ENCODE measurements at places on chromosomes 5 and 9.
A peak's percentile ranks its signal among the peaks of the same experiment; 100 is the strongest.

- DNase-seq, result no peak
Measured at GRCh38 chr5:123125962-123126732, 37.1 kb downstream of the PRDM6 start.

DNA sequence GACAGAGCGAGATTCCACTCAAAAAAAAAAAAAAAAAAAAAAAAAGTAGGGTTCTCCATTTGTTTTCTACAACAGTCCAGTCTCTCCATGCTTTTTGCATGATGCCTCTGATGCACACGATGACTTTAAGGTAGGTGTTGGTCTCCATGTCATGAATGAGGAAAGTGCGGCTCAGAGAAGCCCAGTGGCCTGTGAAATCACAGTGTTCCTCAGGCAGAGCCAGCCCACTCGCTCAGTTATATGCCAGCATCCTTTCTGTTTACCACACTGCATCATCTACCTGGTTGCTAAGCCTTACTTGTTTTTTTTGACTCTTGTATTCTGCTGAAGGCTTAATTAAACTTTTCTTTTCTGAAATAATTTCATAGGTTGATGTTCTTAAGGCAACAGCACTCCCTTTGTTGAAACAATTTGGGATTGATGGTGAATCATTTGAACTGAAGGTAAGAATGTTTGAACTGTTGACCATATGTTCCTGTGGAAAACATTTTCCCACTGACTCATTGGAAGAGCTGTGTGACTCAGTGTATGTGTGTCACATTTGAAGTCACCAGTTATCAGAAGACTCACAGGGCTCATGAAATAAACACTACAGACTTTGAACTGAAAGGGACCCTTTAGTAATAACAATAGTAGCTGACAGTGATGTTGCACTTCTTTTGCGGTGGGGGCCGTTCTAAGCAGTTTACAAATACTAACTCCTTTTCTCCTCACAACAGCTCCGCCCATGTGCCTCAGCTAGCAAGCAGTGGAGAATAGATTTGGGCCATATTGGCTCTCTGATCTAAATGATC, 40.2 kb downstream of the RCL1 start:
- DNase-seq, result no peak

DNA sequence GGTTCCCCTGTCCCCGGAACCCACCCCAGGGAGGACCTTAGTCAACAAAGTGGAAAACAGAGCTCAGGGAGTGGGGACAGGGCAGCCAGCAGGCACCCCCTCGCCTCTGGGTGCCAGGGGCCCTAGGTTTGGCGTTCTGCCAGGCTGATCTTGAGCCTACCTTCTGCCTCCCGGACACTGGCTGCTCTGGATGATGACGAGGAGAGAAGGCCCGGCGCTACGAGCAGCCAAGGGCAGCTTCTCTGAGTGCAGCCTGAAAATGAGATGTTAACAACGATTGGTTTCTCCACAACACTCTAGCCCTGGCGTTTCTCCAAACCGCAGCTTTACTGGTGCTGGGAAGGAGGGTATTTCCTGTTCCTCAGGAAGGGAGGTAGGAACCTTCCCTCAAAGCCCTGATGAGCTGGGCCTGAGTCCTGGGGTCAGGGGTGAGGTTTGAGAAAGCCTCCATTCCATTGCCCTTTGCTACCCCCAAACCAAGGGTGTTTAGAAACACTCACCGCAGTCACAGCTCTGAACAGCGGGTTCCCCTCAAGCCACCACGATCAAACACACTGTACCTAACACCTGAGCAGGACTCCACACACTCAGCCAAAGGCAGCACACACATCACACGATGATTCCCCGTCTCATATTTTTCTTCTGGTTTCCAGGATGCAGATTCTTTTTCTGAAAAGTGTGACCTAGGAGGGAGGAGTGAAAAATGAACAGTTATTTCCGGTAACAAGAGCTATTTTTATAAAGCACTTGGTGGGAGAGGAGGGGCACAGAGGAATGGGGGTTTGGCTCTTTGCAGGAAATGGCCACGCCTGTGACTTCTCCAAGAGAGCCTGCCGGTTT, at the start of gene STING1:
Gene STING1 (minus strand): TSS at position 709 of the 840 bp plus-strand sequence. CDS start 1,054 bp downstream, outside the sequence.
- peak; percentile 30 for DNase-seq

DNA sequence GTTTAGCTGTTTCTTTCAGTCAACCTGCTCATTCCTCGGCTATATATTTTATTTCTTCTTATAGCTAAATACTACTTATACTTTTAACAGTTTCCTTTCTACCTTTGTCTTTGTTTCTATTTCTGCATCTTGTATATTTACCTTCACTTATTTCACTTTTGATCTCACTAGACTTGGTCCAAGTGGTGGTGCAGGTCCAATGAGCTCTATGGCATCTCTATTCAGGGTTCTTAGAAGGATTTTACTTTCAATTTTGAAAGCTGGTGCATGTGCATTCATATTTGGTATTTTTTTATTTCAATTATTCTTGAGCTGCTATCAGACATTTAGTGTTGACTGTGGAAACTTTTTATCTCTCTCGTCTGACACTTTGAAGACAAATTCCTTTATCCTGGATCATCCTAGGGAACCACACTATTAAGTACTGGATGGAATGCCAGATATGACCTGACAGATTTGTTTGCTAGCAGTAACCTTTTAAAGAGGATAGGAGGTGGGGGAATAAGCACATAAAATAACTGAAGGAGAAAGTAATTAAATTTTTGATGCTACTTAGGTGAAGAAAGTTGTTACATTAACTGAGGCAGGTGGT, 123.1 kb upstream of the PJA2 start:
- no peak for DNase-seq

DNA sequence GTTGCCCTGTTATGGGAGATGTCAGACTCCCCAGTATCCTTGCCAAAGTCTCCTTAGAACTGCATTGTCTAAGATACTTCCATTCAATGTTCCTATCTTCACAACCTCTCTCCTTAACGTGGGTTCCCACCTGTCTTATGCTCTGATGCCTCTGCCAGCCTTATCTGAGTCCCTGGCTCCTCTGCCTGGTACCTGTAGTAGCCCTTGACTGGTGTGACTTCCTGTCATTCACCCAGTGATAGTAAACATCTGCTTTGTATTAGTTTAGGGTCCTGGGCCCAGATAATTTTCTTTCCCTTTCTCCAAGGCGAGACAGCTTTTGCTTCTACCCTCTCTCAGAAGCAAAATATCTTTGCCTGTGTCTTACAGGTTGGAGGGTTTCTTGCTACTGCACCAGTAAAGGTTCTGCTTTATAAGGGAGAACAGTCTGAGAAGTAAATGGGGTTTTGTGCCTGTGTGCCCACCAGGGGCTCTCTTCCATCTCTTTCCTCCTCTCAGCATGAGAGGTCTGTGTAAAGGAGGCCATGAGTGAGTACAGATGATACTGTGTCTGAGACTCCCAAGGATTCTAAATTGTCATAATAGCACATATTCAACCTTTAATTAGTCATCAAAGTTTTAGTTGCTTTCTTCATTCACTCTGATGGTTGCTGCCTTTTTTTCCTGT, 220.8 kb downstream of the PRR16 start:
- no peak for DNase-seq

DNA sequence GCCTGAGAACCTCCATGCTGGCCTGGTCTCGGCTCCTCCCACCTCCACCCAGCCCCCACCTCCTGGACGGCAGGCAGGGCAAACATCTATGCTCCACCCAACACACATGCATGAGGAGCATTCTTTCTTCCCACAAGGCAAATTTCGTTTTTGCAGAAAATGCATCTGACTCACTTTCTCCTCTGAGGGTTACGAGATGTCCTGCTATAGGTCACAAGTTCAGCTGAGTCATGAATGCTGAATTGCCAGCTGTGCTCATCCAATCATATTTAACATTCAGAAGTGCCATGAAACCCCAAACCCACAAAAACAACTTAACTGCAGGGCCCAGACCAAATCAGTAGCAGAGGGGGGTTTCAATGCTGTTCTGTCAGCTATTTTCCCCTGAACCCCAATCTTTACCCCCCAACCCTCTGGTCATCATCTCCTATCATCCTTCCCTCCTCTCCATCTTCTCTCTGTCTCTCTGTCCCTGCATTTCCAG, 39.0 kb upstream of the OSMR start:
- DNase-seq, result no peak

DNA sequence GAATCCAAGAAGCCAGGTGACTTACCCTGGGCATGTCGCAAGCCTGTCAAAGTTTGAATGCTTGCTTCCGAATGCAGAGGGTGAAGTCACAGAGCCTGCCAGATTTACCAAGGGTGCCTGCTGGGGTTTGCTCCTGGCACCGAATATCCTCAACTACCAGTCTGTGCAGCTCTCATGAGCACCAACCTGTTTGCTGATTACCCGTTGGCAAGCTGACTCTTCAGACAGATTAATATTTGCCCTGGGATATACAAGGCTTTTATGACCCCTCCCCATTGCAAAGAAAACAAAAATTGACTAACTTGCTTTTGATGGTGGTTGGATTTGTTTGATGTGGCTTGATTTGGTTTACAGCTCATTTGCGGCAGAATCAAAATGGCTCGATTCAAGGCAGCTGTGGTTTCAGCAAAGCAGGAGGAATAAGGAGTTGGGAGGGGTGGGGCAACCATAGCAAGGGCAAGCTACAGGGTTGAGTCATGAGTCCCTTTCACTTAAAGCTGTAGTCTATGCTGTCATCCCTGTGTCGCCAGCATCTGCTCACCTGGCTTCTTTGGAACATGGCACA, 82.3 kb upstream of the AGXT2 start:
- DNase-seq, result no peak

- no peak for DNase-seq
Measured at GRCh38 chr5:133474851-133475590, 137.3 kb downstream of the FSTL4 start.

- peak; percentile 3 for DNase-seq
Measured at GRCh38 chr5:14745753-14746152, 81.2 kb downstream of the OTULIN start.

DNA sequence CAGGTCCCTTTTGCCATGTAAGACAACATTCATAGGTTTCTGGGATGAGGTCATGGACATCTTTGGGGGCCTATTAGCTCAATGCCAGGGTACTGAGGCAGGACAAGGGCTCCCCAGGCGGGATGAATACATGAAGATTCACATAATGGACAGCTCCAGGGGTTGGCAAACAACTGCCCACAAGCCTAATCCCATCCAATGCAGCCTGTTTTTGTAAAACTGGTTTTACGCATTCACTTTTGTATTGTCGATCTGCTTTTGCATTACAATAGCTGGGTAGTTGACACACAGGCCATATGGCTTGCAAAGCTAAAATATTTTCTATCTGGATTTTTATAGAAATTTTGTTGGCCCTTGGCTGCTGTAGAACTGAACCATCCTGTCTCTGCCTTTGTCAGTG, 248.5 kb upstream of the PANK3 start:
- DNase-seq, result no peak

- DNase-seq, result no peak
Measured at GRCh38 chr9:20382460-20383071, 239.7 kb downstream of the MLLT3 start.

GRCh38 chr9:3271581-3271980, 254.2 kb downstream of the RFX3 start:
- no peak for DNase-seq

GRCh38 chr5:56176871-56177533, 56.1 kb downstream of the ANKRD55 start:
- no peak for DNase-seq

GRCh38 chr5:74465724-74466123, 174.8 kb downstream of the ENC1 start:
- DNase-seq, result no peak

DNA sequence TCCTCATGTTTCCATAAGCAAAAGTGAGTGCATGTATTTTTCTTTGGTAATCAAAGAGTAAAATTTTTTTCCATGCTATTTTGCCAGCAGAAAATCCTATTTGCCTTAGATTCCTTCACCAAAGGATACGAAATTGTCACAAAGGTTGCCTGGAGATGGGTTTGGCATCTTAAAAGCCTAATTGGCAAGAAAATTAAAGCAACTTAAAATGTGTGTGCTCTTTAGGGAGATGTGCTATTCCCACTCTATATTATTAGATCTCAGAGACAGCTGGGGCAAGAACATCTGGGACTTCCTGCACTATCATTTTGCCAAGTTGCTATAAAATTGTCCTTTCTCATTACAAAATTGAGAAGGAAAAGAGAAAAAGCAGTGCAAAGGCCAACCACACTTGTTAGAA, 146.1 kb downstream of the PLCXD3 start:
- DNase-seq, result no peak

GRCh38 chr9:117412006-117412715, 2.7 kb downstream of the ASTN2 start:
- no peak for DNase-seq

DNA sequence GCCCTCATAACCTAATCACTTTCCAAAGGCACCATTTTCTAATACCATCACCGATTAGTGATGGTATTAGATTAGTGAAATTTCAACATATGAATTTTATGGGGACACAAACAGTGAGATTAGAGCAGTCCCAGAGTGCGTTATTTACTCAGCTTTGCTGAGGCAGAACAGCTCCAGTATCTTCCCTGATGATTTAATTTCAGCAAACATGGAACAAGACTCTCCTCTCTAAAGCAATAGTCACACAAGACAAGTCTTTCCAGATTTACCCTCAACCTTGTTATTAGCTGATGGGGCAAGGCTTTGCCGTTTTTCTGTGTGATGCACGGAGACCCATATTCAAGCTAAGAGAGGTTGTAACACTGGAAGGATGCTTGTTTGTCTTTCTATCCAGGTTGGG, 333.4 kb downstream of the FBXL7 start:
- DNase-seq, result no peak

DNA sequence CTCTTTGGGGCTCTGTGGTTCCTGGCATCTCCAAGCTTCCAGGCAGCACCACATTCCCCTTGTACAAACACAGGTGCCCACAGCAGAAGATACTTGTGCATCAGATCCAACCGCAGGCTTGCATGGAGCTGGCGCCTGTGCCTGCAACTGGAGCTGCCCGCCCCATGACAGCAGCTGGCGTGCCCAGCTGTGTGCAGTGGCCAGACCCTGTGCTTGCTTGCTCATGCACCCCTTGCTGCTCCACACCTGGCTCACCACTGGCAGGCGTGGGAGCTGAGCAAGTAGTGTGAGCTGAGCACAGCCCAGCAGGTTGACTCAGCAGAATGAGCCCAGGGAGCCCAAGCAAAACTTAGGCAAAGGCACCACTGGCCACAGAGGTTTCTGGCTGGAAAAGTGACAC, 84.4 kb upstream of the STARD4 start:
- no peak for DNase-seq

- no peak for DNase-seq
Measured at GRCh38 chr9:135663857-135664256, 748 bp downstream of the LCN9 start.

- no peak for DNase-seq
Measured at GRCh38 chr5:154364771-154365170, 81.0 kb upstream of the SAP30L start.

- no peak for DNase-seq
Measured at GRCh38 chr5:171703146-171703545, 82.5 kb upstream of the SMIM23 start.

- DNase-seq, result no peak
Measured at GRCh38 chr5:138933522-138934290, 58.6 kb upstream of the LRRTM2 start.

DNA sequence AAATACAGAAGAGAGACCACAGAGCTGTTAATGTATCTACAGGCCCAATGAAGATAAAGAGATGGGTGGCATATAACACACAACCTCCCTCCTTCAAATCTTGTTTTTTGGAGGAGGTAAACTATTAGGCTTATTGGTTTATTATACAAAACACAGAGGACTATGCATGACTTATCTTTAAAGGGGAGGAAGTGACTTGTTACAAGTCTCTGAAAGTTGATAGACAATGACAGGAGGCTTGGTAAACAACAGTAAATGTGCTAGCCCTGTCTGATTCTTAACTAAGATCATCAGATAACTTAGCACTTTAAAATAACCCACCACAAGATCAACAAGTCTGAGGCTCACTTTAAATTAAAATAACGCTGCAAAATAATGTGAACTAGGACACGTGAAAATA, 219.0 kb downstream of the MLLT3 start:
- no peak for DNase-seq

- DNase-seq, result no peak
Measured at GRCh38 chr5:68126886-68127285, 88.7 kb upstream of the PIK3R1 start.

Data from activated CD8-positive, alpha-beta memory T cell treated with anti-CD3 and anti-CD28 coated beads for 1 hour (primary cell).